Effector CD4-positive, alpha-beta T cell (primary cell): ENCODE measurements at places on chromosomes 6 and 20.

- DNase-seq = no peak
Observed at GRCh38 chr6:34093854-34094430, 51.9 kb downstream of the GRM4 start.

GRCh38 chr6:107720717-107721116 lies 103.4 kb downstream of the SCML4 start:
- DNase-seq = no peak

- DNase-seq = no peak
Observed at GRCh38 chr6:90286884-90287488, 9.7 kb downstream of the BACH2 start.

GRCh38 chr6:25297039-25297441 lies 17.9 kb downstream of the CARMIL1 start:
- DNase-seq = no peak

DNA sequence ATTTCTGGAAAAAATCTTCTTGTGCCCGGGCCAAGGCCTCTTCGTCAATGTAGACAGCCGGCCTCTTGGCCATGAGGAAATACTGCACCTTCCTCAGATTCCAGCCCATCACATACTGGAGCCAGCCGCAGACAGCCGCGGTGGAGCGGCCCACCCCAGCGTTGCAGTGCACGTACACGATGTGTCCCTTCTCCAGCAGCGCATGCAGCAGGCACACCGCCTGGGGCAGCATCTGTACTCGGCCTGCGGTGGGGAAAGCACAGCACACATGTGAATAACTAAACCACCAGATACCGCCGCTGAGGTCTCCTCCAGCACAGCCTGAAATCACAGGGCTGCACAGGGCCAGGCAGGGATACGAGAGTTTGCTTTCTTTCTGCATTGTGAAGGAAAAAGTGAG lies 107.9 kb downstream of the EPM2A start:
- no peak for DNase-seq

- DNase-seq = no peak
Observed at GRCh38 chr6:122853259-122853995, 64.4 kb downstream of the SMPDL3A start.

GRCh38 chr6:47974106-47974505 lies 136.9 kb downstream of the PTCHD4 start:
- no peak for DNase-seq
